Neural crest cell (in vitro differentiated cells): ENCODE measurements at places on chromosomes 12 and 14.

DNA sequence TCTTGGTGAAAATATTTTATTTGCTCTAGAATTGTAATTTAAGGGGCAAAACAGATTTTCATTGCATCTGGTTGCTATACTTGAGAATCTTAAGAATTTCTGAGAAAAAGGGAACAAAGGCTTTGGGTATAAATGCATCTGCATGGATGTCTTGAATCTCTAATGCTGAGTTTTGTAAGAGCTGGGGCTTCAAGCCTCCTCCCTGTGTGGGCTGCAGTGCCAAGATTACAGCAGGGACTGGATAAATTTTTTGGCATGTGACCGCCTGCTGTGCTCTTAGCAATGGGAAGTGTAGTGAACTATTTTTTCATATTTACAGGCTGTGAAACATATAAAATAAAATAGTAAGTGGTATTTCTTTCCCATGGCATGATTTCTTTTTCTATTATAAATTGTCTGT lies 70.0 kb downstream of the SLC38A6 start:
- DNase-seq = no peak

DNA sequence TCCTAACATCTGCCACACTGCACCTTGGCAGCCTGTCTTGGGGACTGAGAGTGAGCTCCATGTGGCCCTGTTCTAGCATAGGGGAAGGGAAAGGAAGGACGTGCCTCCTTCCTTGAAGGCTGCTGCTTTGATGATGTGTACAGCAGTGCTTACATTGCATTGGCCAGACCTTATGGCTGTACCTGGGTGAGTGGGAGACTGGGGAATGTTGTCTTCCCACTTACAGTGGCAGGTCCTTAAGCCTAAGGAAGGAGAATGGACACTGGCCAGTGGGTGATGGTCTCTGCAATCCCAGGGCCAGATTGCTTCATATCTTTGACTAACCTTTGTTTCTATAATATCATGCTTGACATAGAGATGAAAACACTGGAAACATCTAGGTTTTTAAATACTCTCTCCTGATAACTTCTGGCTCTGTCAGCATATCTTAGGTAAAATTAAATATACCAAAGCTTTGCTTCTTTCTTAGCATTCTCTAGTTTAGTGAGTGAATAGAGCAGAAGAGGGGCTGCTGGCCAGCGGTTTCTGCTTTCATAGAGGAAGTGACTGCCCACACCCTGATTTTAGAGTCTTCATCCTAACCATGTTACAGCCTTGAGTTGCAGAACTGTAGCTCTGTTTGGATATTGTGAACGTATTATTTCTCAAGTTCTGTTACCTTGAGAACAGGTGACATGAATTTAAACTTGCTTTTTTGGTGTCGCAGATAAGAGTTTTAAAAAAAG lies 27.2 kb downstream of the KLC1 start:
- no peak for DNase-seq

- DNase-seq = no peak
Measured at GRCh38 chr14:54867011-54867410, 35.6 kb downstream of the GCH1 start.

DNA sequence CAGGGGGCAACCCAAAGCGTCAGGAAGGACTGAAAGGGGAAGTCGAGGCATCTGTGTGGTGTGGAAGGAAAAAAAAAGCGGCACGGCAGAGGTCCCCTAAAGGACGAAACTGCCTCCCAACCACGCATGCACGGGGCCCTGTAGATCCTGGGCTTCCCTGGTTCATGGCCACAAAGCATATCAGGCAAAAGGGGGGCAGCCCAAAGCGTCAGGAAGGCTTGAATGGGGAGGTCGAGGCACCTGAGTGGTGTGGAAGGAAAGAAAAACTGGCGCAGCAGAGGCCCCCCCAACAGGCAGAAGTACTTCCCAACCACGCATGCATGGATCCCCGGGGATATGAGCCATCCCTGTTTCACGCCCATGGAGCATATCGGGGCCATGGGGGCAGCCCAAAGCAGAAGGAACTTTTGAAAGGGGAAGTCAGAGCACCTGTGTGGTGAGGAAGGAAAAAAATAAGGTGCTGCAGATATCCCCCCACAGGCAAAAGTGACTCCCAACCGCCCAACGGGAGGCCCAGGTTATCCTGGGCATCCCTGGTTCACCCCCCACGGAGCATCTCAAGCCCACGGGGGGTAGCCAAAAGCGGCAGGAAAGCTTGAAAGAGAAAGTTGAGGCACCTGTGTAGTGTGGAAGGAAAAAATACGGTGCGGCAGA lies 581.2 kb downstream of the ALG10 start:
- DNase-seq = no peak

DNA sequence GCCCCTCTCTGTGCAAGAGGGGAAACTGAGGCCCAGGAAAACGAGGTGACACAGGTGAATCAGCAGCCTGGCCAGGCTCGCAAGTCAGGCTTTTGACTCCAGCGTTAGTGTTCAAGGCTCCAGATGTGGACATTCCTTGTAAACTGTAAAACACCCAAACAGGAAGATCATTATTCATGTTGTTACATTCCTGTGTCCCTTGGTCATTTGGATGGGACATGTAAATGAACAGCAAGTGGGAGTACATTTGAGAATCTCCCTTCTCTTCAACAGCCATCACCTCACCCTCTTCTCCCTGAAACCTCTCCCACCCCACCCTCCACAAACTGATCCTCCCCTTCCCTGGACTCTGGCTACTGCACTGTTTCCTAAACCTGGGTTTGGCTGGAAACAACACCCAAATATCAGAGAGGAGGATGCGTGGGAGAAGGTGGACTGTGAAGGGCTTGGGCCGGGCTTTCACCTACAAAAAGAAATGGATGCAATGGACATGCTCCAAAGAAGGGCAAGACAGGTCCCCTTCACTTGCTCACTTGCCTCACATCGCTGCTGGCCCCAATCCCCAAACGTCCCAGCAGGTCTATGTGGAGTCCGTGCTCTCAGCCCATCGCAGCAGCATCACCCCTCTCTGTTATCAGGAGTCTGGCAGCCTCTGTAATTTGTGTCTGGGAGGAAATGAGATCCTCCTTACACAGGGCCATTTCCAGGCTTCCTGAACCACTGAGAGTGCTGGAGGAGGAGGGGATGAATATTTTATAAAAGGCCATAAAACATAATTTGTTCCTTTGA lies 76.7 kb downstream of the GALNT8 start:
- no peak for DNase-seq

GRCh38 chr14:103188810-103189480 lies 65.7 kb downstream of the TNFAIP2 start:
- peak; percentile 18 for DNase-seq

DNA sequence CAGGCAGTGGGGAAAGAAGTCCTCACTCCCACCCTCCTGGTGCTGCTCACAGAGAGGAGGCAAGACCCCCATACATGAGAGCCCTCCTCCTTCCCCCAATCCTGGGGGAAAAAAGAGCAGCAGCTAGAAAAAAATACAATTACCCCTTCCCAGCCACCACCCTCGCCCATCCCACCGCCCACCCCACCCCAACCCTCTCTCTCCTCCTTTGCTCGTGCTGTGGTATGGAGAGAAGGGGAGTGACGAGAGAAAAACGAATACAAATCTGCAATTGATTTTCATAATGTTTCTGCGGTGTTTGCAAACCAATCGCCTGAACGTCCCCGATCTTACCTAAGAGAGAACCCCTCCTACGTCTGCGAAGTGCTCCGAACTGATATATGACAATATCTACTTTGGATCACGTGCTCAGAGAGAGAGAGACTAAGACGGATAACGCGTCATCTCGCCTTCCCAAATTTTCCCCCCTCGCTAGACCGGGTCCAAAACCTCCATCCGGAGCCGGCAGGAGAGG lies at the start of gene HOXC11:
TSS of gene HOXC11 (plus strand) at position 405 of the 514 bp plus-strand sequence. CDS start 116 bp downstream, outside the sequence.
- DNase-seq = no peak
